ENCODE measurements at places on chromosomes 6 and 20.

GRCh38 chr6:116881236-116881635 lies 4.2 kb downstream of the RFX6 start:
- no peak for DNase-seq

- no peak for DNase-seq
These were observed 86.3 kb downstream of the SLC22A23 start for GRCh38 chr6:3370361-3371221.

- DNase-seq, result no peak
These were observed 359.5 kb downstream of the CDH4 start for GRCh38 chr20:61611401-61612180.

GRCh38 chr20:1811621-1812498 lies 83.3 kb upstream of the SIRPA start:
- DNase-seq, result no peak

- DNase-seq, result no peak
These were observed 19.0 kb downstream of the SMAP1 start for GRCh38 chr6:70686548-70687133.

DNA sequence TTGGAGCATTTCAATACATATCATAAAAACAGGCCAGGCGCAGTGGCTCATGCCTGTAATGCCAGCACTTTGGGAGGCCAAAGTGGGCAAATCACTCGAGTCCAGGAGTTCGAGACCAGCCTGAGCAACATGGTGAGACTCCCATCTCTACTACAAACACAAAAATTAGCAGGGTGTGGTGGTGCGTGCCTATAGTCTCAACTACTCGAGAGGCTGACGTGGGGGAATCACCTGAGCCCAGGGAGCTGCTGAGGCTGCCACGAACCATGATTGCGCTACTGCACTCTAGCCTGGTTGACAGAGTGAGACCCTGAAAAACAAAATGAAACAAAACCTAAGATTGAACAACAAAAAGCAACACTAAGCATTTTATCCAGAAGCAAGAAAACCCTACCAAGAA lies 47.2 kb downstream of the BACH2 start:
- no peak for DNase-seq

DNA sequence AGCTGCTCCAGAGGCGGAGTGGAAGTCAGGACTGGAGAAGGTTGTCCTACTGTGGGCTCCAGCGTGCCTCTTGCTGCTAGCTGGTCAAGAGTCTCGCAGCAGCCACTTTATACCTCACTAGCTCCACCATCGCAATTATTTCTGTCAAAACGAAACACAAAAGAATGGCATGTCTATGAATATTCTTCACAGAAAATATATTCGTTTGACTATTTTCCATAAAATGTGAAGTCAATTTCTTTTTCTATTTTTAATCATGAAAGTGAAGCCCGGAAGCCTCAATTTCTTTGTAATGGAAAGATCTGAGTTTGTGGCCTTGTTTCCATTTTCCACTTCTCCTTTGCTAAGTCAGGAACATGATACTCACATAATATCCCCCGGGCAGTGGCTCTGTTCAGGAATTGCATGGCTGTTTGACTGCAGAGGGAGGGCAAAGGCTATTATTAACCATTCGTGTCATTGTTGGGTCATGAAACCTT lies 51.7 kb downstream of the DTD1 start:
- no peak for DNase-seq

- no peak for DNase-seq
These were observed 449.7 kb downstream of the CDH26 start for GRCh38 chr20:60407938-60408337.

- DNase-seq, result no peak
These were observed 4.3 kb upstream of the LTA start for GRCh38 chr6:31567531-31568370.

- DNase-seq, result no peak
These were observed 58.9 kb downstream of the FOXO3 start for GRCh38 chr6:108619431-108620197.

All from stimulated activated CD4-positive, alpha-beta T cell treated with anti-CD3 and anti-CD28 coated beads, Interleukin-15, amount 100 ng/mL, for 1 hour (primary cell).